ENCODE measurements at places on chromosomes 7 and 10.
A peak's percentile ranks its signal among the peaks of the same experiment; 100 is the strongest.

DNA sequence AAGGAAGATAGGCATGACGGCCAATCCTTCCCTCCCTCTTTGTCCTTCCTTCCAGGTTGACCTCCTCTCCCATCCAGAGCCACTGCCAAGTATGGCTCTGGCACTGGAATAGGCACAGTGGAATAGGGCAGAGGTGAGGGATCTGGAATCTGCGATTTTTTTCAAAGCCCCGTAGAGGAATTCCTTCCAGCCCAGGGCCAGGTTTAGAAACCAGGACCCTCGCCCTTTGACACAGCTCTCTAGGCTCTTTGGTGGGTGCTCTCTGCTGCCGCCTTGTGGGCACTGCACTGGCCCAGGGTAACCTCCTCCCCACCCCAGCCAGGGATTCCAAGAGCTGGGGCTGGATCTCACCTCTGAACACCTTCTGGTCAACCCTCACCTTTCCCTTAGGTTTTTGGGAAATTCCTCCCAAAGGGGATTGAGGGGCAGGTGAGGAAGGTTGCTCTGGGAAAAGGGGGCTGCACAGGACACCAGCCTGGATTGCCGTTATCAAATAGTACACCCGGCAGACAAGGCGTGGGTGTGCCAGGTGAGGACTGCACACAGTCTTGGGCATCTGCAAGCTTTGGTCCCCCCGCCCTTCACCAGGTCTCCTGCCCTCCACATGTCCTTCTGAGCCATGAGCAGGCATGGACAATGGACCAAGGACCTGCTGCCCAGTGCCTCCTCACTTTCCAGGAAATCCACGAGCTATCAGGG lies 22.8 kb downstream of the C10orf105 start:
- DNase-seq, result peak; percentile 19

- DNase-seq, result no peak
Observed at GRCh38 chr10:132259702-132260482, 47.9 kb downstream of the STK32C start.

DNA sequence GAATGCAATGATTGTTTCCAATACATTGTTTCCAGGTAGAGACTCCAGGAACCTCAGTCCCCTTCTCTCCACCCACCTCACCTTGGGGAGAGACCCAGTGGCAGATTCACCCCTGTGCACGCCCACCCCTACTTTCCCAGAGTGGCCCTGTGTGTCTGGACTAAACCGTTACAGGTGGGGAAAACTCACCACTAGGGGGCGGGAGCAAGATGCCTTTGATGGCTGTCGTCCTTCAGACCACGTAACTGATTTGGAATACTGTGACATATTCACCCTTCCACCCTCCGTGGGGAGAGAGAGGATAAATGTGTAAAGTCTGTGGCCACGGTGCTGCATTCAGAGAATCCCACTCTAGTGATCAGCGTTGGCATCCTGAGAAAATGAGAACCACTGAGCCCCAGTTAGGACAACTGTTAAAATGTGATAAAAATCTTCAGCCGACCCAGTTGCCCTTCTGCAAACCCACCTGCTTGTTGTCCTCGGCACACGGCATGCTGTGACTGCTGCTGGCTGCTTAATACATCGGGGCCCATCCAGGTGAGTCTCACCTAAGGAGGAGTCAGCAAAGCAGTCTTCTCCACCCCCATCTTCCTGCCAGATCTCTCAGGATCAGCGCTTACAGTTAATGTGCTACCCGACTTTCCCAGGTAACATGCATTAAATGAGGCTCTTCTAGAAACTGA lies 41.5 kb upstream of the NMT2 start:
- peak; percentile 79 for DNase-seq

- DNase-seq, result no peak
Observed at GRCh38 chr7:7706101-7706511, 12.3 kb downstream of the RPA3 start.

DNA sequence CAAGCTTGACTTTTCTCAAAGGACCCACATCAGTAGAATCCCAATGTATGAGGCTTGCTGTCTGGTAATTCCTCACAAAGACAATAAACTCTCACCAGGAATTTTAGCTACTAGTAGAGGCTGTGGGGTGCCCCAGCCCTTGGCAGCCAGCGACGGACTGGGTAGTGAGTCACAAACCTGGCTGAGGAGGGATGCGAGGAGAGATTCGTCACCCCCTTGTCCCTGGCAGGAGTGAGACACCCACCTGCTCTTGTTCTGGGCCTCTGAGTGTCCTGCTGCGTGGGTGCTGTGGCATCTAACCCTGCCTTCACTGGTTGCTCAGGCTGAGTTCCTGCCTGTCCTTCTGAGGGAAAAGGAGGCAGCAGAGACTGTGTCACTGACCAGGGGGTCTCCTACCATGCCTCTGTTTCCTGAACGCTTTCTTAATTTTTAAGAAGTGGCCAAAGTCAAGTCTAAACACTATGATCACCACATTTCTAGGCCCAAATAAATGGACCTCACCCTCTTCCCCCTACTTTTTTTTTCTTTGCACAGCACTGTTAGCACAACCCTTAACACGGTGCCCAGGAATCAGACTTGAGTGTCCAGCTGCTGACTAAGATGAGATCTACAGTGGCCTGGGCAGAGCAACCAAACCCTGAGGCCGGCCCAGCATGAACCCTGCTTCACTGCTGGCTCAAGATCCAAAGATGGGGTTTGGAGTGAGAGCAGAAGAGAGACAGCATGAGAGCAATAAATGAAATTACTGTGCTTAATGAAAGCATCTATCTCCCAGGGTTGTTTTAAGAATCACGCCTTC lies 146.4 kb downstream of the ANLN start:
- no peak for DNase-seq

DNA sequence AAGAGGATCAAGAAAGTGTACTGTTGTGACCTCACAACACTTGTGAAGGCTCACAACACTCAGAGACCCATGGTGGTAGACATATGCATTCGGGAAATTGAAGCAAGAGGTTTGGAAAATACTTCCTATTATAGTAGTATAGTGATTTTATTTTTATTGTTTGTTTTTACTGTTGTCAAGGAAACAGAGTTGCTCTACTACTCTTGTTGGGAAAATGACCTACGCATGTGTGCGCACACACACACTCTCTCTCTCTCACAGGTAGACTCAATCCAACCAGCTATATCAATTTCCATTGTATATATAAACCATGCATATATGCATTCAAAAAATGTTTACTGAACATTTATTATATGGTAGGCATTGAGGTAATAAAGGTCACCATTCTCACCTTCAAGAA lies 63.7 kb upstream of the PRR15 start:
- DNase-seq, result no peak

Data from brain microvascular endothelial cell (primary cell).